ENCODE measurements at places on chromosomes 3 and 15.
A peak's percentile ranks its signal among the peaks of the same experiment; 100 is the strongest.

DNA sequence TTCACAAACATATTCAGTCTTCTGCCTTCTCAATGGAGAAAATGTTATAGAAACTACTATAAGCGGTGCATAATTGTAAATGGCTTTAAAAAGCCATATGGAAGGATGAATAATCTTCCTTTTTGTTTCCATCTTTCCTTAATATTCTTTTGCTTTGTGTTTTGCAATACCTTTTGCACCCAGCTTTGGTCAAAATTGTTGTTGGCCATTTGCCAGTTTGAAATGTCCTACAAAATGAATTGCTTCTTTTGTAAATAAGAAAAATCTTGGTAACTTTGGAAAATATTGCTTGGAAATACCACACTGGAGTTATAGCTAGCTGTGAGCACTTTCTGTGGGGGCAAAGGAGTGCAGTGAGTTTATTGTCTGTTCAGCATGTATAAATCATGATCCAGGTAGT lies 93.5 kb upstream of the NR2F2 start:
- DNase-seq: no peak

DNA sequence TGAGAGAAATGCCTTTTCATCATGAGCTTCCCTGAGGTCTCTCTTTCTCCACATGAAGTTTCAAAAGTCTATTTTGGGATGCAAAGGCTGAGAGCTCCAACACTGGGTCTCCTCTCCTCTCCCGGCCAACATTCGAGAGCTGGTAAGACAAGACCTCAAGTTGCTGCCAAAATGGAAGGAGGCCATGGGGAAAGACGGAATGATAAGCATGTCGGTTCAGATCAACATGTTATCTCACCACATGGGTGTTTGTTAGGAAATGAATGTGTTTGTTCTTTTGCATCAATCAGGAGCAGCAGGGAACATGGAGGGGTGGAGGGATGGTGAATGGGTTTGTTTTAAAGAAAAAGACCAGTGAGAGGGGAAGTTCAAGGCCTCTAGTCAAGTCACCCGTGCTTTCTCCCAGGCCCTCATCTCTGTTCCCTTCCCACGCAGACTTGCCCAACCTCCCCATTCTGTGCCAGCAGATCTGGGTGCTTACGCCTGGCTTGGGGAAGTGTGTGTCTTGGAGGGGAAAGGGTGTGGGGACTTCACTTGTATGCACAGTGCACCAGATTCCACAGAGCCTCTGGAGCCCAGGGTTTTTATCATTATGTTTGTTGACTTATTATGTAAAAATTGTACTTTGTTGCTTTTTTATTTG lies 23.5 kb upstream of the ATP10A start:
- DNase-seq: no peak

- DNase-seq: no peak
These were observed 103.0 kb upstream of the TBL1XR1 start for GRCh38 chr3:177300039-177300833.

DNA sequence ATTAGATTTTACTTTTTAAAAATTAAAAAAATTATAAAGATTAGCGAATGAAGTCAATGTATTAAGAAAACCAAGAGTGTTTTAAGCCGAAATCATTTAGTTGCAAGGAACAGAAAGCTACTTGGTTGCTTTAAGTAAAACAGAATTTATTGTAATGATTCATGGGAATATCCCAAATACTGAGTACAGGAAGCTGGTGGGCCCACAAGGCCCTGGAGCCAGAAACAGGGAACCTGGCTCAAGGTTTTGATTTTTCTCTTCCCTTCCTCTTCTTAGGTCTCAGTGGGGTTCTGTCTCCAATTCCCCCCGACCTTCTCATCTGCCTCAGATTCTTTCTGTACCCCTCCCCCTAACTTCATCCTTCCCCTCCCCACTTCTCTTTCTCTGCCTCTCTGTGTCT lies 229.0 kb downstream of the TLE3 start:
- no peak for DNase-seq

DNA sequence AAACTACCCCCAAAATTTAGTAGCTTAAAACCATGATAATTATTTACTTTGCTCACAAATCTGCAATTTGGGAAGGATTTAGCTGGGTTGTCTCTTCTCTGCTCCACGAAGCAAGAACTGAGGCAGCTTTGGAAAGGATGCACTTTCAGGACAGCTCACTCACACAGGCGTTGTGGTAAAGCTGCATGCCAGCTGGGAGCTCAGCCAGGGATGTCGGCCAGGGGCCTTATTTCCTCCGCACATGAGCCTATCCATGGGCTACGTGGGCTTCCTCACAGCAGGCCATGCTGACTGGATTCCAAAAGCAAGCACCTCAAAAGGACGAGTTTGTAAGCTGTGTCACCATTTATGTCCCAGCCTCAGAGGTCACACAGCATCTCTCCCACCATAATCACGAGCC lies 301.3 kb upstream of the IGF1R start:
- DNase-seq: no peak

DNA sequence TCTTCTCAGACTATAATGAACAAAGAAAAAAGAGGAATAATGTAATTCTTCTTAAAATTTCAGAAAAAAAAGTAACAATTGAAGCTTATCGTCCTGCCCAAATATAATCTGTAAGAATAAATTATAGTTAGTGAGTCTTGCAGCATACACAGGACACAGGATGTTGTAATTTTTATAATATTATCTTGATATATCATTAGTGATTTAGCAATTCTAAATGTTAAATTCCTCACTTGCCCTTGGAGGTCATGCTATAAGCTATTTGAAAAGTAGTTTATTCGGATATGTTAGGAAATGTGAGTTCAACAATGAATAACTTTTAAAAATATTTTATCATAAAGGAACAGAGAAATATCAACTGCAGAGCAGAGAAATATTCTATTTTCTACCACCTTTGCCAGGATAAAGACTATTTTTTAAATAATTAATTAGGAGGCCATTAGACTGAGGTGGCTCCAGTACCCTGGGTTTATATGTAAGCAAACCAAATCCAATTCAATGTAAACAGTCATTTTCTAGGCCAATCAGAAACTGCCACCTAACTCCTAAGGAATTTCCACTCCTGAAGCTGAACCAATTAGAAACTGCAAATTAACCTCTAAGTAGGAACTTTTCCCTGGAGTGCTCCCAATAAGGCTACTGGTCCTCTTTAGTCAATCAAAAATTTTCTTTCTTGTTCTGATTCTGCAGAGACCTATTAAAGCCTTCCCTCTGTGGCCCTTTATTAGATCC lies 1109.3 kb downstream of the ROBO2 start:
- DNase-seq: no peak

GRCh38 chr3:72288955-72289691 lies 504.2 kb upstream of the PROK2 start:
- peak; percentile 35 for DNase-seq

DNA sequence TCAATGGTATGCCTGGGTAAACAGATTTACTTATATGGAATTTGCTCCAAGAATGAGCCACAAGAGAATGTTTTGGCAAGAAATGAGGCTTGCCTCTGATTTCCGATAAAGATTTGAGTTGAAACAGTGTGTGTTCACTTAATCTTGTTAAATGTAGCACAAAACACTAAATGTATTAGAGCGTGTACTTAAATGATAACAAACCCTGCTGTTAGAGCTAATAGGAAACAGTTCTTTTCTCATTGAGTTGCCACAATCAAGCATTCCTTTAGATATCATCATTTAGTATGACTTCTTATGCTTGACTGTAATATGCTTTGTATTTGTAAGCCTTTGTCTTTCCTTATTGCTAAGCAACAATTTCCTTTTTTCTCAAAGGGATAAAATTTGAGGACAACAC lies 353.6 kb upstream of the ZNF717 start:
- no peak for DNase-seq

- no peak for DNase-seq
These were observed 226.2 kb upstream of the IGF1R start for GRCh38 chr15:98422130-98422478.

- DNase-seq: no peak
These were observed 111.3 kb downstream of the AKAP13 start for GRCh38 chr15:85491691-85492090.

- peak; percentile 34 for DNase-seq
These were observed 40.1 kb downstream of the OXNAD1 start for GRCh38 chr3:16305111-16305541.

DNA sequence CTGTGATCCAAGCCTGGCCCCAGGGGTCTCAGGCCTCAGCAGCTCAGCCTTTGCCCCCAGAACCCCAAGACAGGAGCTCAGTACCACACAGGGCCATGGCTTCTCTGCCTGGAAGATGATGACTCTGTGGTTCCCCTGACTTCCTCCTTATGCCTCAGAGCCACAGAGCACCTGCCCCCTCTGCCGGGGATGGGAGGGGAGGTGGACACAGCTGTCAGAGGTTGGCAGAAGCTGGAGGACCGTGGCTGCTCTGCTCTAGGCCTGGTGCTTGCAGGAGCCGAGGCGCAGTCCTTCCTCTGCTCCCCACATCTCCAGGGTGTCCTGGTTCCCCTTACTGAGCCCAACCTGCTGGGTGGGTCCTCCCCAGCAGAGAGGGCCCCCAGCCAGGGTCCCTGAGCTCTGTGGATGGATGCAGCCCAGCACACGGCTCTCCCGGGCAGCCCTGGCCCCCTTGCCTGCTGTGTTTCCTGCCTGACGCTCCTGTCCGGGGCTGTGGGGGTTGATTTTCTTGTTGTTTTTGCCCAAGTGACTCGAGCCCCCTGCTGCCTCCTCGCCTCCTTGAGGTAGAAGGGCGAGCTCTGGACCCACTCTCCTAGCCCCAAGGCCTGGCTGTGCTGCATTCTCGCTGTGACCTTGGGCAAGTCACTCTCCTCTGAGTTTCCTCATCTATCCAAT lies 36.6 kb downstream of the PSTPIP1 start:
- peak; percentile 30 for DNase-seq

DNA sequence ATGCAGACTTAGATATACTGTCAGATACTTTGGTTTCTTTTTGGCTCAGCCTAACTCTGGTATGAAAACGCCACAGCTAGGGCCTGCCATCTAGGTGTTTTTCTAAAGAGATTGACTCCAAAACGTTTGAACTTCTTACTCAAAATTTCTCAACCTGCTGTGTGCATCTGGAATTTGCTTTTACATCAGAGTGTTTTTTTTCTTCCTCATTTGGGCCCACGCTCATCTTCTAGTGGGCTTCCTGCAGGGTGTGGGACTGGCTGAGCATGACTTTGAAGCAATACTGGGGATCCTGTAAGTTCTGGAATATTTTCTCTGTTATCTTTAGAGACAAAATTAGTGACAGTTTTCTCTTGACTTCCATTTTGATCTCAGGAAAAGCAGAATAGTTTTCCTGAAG lies 117.8 kb downstream of the NR1D2 start:
- DNase-seq: no peak

DNA sequence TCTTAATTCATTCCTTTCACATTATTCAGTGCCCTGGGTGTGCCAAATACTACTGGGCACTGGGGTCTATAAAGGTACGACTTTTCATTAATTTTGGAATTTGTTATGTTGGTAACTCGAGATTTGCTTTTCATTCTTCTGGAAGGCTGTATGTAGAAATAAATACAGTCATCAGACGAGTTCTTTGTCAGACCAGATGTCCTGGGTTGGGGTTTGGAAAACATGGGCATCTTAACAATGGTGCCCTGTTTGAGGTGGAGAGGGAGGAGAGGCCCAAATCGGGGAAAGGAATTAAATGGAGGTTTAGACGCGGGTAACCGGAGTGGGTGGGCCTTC lies 662 bp upstream of the GLCE start:
- DNase-seq: no peak

- DNase-seq: no peak
These were observed 123.0 kb downstream of the LRIG1 start for GRCh38 chr3:66377800-66378199.

GRCh38 chr3:7484636-7485035 lies 623.7 kb downstream of the GRM7 start:
- DNase-seq: no peak

GRCh38 chr3:125079675-125080045 lies 23.9 kb upstream of the HEG1 start:
- DNase-seq: no peak

DNA sequence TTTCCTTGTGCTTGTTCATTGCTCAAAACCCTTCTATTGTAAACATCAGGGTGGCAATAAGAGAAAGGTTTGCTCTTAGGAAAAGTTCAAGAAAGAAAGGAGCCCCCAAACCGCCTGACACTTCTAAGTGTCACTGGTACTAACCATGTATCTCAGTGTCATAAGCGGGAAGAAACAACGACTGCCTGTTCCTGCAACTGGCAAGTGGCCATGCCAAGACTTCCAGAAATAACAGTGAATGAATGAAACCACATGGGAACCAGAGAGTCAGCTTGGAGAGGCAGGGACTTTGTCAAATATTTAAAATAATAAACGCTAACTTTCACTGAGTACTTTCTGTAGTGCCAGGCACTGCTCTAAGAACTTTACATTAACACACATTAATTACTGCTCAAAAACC lies 1.1 kb downstream of the PLSCR2 start:
- DNase-seq: no peak

DNA sequence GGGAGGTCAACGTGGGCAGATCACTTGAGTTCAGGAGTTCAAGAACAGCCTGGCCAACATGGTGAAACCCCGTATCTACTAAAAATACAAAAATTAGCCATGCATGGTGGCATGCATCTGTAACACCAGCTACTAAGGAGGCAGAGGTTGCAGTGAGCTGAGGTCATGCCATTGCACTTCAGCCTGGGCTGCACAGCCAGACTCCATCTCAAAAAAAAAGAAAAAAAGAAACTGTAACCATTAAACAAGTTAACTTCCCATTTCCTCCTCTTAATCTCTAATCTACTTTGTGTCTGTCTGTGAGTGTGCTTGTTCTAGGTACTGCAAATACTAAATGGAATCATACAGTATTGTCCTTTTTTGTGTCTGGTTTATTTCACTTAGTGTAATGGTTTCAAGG lies 2.7 kb downstream of the RBM6 start:
- no peak for DNase-seq

DNA sequence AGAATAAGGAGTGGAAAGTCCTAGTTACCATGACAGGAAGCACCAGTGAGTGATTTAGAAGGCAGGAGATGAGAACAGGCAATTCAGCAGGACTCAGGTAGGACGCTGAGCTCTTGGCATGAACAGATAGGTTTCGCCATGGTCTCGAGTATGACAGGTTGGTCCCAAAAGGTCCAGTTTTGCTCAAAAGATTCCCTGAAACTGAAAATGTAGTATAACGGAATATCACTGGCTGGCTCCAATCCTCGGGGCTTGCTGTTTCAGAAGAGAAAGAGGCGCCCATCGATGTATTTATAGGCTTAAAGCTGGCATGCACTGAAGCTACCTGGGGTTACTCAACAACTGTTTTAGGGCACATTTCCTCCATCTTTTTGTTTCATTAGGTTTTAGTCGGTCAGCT lies 59.2 kb downstream of the SRGAP3 start:
- DNase-seq: no peak

DNA sequence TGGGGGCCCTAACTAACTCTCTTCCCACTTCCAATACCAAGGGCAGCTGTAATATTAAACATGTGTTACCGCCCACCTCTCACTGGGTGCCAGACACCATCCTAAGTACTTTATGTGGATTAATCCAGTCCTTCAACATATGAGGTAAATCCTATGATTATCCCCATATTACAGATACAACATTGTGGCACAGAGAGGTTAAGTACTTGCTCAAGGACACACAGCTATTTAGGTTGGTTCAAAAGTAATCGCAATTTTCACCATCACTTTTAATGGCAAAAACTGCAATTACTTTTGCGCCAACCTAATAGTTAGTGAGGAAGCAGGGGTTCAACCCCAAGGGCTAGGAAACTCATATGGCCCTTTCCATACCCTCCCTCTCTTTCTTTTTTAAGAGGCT lies 100.8 kb downstream of the SEMA5B start:
- DNase-seq: no peak

All from activated naive CD4-positive, alpha-beta T cell treated with anti-CD3 and anti-CD28 coated beads, Interleukin-2, amount 50 U/mL, for 16 hours (primary cell).